ENCODE measurements at places on chromosomes 4 and X.

DNA sequence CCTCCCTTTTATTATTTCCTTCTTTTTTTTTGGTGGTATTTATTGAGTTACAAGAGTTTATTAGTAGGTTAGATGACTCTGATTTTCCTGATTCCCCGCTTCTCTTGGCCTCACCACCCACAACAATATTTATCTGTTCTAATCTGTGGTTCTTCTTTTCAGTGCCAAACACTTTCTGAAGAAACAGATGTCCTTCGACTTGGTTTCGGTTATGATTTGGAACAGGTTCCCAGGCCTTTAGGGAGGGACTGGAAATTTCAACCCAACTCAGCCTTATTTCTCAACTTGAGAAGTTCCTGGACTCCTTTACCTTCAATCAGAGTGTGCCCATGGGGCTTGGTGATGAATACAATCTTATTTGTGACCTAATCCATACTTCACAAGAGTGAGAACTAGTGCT is 108.1 kb downstream of the UCHL1 start:
- no peak for DNase-seq

DNA sequence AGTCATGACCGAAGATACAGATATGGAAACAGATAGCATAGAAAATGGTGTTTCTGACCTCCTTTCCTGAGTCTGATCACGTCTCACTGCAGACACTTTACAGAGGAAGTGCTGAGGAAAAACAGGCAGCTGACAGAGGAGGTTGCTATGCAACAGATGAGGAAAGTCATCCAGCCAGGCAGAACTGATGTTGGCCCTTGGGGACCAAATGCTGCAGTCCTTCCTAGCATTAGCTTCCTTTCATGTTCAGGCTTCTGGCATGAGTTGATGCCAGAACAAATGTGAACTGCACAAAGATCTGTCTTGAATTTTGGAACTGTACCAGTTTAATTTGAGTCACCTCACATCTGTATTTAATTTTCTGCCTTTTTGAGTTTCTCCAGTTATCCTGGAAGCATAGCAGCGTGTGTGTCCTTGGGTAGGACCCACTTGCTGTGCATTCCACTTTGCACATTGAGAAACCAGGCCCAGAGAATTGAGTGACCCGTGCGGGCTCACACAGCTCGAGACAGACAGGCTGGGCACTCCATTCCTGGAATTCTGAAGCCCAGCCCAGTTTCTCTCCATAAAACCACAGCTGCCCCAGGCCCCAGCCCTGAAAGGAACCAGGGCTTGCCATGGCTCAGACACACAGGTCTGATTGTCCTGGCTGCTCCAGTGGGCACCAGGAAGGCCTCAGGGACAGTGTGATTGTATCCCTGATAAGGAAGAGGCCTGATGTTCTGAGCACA is 1.4 kb upstream of the MAGED1 start:
- no peak for DNase-seq

GRCh38 chr4:75698162-75698962 is 25.2 kb upstream of the G3BP2 start:
- DNase-seq: no peak

DNA sequence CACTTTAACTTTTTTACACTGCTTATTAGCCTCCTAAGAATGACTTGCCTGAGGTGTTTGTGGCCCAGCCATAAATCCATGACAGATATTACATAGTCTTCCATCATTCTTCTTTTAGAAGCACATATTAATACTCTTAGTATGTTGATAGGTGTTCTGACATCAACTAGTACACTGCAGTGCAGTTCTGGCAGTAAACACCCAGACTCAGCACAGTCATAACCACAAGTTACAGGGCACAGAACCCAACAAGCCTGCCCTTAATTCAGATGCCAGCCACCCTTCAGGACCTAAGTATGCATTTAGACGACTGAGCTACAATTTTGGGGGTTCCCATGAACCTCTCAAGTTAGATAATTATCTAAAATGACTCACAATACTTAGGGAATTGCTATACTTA is 36.5 kb upstream of the GUCY1B1 start:
- DNase-seq: no peak

DNA sequence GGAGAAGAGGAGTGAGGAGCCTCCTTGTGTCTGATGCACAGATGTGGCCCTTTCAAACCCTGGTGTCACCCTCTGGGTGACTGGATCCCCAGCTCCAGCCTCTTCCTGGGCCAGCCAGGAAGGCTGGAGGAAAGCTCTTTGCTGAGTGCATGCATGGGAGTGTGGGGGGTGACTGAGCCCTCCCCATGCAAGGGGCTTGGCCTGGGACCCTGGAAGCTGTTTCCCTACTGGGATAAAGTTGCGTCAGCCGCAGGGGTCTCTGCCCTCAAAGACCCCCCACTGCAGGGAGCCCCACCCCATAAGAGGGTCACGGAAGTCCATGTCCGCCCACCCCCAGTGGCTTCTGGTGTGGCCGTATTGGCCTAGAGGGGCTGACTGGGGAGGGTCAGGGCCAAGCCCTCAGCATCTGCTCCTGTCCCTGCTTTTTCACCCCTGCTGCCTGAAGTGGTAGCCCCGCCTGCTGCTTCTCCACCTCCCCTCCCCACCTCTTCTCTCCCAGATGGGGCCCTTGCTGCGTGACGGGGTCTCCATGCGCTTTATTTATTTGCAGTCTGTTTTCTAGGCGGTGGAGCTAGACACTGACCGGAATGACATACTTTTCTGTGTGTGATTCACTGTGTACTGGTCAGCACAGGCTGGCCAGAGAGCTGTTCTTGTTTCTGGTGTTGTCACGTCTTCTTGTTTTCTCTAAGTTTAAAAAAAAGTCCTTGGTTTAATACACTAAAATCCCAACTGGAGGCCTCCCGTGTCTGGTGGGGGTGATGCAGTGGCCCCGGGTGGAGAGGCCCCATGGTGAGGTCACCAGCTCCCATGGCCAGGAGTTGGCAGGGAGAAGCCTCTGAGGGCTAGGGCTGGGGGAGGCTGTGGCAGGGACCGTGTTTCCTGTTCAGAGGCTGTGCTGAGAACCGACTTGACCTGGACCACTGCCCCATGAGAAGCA is 3.6 kb downstream of the SMIM10L2A start:
- DNase-seq: no peak

DNA sequence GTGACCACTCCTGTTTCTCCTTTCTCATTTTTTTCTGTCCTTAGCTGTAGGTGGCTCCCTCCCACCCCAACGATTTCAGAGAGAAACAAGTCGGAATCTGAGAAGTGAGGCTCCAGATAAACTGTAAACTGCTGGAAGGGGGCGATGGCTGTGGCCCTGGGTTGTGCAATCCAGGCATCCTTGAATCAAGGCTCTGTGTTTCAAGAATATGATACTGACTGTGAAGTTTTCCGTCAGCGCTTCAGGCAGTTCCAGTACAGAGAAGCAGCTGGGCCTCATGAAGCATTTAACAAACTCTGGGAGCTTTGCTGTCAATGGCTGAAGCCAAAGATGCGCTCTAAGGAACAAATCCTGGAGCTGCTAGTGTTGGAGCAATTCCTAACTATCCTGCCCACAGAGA is 37.7 kb downstream of the ETDC start:
- DNase-seq: no peak

DNA sequence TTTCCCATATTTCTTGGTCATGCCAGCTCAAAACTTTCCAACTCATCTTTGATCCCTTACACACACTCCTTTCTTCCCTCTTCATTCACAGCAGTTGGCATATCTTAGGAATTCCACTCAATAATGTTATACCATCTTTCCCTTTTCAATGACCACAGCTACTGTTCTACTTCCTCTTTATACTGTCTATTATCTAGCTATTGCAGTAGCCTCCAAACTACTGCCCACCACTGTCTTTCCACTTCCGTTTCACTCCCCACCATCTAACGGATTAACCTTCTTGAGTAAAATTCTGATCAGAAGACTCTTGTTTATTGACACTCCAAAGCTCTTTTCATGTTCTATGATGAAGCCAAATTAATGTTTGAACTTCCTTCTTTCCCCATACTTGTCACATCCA is 55.8 kb downstream of the ADAMTS3 start:
- DNase-seq: no peak

- DNase-seq: no peak
Measured at GRCh38 chr4:122616915-122617596, 3.8 kb downstream of the IL21 start.

GRCh38 chrX:19791562-19791961 is 95.8 kb downstream of the SH3KBP1 start:
- no peak for DNase-seq

DNA sequence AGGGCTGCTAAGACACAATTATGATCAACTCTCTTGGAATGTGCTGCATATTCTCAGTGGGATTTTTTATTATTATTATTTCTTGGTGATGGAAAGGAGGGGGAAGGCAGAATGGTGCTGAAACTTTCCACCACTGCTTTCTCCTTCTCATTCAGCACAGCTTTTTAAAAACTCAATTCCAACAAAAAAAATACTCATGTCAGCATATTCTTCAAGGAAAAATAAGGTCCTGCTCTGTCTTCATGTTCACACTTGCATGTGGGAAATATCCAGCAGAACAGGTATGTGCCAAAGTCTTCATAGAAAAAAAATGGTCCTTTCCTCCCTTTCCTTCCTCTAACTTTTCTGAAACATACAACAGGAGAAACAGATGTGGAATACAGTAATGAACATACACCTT is 144.0 kb upstream of the ADAMTS3 start:
- DNase-seq: no peak

GRCh38 chrX:44770121-44770520 is 73.7 kb upstream of the DUSP21 start:
- DNase-seq: no peak

DNA sequence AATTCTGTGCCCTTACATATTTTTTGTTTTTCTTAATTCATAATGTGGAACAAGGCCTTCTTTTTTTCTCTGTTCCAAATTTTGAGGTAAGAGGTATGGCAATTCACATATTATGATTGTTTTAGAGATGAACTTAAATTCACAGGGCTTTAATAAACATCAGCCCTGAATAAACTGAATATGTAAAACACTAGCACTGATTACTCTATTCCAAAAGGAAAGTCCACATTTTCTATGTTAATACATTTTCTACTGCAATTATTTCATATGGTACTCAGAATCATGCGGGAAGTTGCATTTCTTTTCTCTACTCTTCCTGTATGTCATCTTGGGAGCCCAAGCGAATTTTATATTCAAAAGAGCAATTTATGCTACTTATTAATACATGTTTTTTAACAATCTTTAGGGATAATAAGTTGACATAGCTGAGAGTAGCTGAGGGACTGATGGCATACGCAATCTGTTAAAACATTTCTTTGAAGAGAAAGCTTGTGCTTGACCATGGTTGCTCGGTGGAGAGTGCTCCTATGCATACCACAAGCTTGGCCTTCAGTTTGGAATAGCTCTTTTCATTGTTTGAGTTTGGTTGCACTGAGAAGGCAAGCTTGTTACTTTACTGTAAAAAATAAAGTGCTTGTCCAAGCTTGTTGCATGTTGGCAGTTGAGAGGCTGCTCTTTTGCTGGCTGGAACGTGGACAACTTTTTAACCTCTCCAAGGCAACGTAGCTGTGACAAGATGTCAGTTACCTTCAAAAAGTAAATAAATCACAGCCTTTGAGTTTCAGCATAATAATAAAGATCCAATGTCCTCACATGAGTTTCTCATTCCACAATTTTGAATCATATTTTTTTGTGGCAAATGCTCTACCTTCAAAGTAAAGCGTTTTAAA is 196.3 kb upstream of the SPRY1 start:
- no peak for DNase-seq

GRCh38 chrX:11164433-11164832 is 53.3 kb downstream of the HCCS start:
- no peak for DNase-seq

GRCh38 chr4:182258441-182259000 is 15.3 kb downstream of the TENM3 start:
- DNase-seq: no peak

DNA sequence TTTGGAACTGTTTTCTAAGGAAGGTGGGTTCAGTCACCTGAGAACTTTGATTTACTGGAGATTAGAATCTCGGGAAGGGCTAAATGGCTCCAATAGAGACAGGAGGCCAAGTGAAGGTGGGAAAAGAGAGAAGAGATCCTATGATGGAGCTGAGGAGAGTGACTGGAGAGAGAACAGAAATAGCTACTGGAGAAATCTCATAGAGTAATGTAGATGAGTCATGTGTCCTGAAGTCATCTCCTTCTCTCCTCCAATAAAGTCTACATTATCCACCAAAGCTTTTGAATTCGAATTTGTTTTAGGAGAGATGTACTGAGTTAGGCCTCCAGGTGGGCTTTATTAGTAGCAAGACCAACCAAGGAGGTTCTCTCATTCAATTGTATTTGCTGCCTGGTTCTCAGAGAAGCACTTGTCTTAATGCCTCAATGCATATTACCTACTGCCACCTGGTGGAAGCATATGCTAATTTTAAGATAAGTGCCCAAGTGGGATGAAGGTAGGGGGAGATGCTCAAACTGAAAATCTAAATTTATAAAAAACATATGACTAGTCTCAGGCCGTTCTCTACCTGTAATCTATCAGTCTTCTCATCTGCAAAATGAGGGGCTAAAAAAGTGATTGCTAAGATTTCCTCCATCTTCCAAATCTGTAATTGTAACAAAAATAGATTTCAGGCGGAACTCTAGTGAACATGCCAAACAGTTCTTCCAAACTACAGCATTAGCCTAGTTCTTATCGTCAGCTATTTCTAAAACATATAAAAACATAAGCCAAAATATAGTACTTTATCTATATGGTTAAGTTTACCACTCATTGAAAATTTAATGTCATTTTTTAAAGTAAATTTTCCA is 24.4 kb downstream of the TXK start:
- no peak for DNase-seq

GRCh38 chr4:77913348-77913747 is 50.7 kb downstream of the MRPL1 start:
- DNase-seq: no peak

DNA sequence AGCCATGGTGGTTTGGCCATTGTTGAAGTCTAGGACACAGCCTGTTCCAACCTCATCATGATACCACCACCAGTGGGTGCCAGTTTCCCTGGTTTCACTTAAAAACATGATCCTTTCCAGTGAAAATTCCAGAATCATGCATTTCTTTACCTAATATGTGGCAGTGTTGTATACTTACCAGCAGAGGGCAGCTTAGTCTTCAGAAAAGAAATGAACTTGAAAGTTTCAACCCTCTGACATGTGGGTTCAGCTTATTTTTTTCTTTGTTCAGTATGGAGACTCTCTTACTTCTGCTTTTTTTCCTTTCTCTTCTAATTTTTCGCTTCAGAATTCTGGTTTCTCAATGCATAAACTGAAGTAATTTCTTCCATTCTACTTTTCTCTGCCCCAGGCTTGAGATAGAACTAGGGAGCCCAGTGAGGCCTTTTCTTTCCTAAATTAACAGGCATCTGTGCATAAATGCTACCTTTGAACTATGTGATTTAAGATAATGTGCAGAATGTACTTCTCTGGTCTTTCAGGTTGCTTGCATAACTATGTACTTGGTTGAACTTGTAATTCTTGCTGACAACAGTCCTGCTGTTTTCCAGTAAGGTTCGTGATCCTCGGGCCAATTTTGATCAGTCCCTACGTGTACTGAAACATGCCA is 10.7 kb downstream of the LIAS start:
- no peak for DNase-seq

DNA sequence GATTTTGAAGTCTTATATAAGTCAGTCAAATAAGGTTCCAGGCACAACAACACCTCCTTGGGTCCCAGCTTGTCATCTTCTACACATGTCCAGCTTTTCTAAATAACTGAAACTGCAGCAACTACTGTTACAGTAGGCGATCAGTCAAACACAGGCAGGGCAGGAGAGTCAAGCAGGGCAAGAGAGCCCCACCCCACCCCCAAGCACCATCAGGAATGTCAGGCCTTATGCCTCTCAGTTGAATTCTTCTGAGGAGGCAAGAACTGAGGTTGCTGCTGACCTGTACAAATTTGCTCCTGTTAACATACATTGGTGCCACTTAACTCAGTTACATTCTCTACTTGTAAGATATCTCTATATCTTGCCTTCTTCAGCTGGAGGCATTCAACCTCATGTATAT is 608.8 kb upstream of the PCDH10 start:
- no peak for DNase-seq

Measured in stimulated activated CD4-positive, alpha-beta T cell treated with anti-CD3 and anti-CD28 coated beads, Interleukin-15, amount 100 ng/mL, for 1 hour (primary cell).